ENCODE measurements at places on chromosomes 6 and 20.

- no peak for DNase-seq
Observed at GRCh38 chr6:134686071-134686470, 263.8 kb downstream of the ALDH8A1 start.

DNA sequence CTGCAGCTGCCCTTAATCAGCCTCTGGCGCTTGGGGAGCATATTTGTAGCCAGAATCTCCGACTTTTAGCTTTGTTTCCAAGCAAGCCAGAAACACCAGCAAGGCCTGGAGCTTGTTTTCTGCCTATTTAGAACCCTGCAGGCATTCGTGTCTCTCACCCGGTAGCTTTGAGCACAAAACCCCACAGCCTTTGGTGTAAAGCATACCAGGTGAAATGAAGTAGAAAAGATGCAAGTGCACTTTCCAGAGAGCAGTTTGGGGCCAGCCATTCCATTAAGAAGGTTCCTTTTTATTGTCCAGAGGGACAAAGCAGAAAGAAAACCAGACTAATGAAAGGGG, 736 bp downstream of the FAM217B start:
- no peak for DNase-seq

GRCh38 chr20:9220874-9221547, 152.1 kb downstream of the PLCB4 start:
- DNase-seq = no peak

DNA sequence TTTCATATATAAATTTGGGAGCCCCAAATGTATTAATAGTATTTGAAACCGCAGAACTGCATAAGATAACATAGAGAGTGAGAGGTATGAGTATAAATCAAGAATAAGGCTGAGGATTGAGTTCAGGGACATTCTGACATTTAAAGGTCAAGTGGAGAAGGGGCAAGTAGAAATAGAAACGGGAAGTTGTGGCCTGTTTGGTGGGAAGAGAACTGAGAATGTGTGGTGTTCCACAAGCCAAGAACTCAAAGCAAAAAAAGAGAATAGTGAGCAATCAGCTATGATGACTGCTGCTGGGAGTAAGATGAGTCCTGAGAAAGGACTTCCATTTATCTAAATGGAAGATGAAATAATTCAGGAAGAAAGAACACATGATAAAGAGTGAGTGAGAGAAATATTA, 418.4 kb downstream of the CD109 start:
- no peak for DNase-seq

GRCh38 chr6:156359912-156360311, 417.3 kb upstream of the ARID1B start:
- DNase-seq = no peak

GRCh38 chr6:7730001-7730783, 4.3 kb downstream of the BMP6 start:
- DNase-seq = no peak

DNA sequence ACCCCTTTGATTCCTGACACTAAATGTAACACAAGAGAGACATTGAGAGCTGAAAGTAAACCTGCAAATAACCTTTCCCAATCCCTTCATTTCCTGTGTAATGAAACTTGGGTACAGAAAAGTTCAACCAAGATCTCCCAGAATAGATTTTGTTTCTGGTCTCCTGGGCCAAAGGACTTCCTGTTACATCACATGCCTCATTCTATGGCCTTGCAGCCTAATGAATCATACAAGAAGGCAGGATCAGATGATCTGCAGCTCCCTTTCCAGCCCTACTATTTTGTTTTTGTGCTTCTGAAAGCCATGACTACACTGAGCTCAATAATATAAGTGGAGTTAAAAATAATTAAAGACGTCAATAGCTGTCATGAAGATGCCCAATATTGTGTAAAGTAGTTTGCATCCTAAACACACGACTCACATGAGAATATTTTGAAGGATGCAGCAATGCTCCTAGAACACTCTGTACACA, 73.4 kb upstream of the NOX3 start:
- DNase-seq = no peak

DNA sequence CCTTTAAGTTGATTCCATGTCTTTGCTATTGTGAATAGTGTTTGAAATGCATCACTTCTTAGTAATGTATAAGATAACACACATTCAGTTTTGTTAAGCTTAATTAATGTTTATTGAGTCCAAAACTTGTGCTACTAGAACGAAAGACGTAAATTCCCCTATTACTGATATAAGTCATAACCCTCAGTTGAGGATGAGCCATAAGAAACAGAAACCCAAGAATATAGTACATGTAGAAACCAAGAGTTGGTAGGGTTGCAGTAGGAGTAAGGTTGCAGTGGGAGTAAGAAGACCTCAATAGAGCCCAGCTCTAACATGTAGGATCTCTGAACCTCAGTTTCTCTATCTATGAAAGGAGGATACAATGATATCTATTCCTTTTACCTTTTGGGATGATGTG, 19.3 kb downstream of the CITED2 start:
- no peak for DNase-seq

DNA sequence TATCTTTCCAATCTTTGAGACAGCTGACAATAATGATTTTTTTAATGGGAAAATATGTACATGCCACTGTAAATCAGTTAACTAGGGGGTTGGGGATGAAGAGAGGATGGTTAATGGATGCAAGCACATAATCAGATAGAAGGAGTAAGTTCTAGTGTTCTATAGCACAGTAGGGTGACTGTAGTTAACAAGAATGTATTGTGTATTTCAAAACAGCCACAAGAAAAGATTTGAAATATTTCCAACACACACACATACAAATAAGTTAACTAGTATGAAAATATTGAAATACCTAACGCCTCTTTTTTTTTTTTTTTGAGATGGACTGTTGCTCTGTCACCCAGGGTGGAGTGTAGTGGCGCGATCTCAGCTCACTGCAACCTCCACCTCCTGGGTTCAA, 153.4 kb upstream of the SALL4 start:
- DNase-seq = no peak

- no peak for DNase-seq
Observed at GRCh38 chr20:64158346-64159285, 5.6 kb upstream of the MYT1 start.

GRCh38 chr6:56843476-56844349, 111.2 kb upstream of the BEND6 start:
- peak; percentile 74 for DNase-seq

DNA sequence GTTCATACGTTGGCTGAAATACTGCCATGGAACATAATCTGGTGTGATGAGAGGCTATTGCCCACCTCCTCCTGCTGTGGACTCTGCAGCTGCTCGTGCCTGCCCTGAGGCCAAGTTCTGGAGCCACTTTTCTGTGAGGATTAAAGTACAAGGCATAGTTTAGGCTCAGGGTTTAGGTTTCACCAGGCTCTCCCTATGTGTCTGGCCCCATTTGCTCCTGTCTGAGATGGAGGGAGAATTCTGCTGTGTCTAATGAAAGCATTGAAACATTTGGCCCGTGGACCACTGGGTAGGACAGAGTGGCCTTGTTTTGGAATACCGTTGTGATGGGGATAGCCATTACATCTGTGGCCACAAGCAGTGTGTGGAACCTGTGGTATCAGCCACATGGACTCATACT, 5.9 kb downstream of the WRNIP1 start:
- no peak for DNase-seq

DNA sequence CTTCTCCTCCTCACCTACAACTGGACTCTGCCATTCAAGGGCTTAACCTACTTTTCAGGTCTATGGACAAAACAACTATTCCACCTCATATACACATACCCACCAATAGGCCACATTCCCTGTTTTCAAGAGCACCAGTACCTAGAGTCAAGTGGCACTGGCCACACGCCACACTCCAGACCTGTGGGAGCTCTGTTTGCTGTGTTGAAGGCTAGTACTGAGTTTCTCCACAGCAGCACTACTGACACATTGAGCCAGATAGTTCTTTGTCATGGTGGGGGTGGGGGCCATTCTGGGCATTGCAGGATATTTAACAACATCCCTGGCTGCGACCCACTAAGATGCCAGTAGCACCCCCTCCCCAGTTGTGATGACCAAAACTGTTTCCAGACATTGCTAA, 84.1 kb downstream of the RALGAPA2 start:
- DNase-seq = no peak

DNA sequence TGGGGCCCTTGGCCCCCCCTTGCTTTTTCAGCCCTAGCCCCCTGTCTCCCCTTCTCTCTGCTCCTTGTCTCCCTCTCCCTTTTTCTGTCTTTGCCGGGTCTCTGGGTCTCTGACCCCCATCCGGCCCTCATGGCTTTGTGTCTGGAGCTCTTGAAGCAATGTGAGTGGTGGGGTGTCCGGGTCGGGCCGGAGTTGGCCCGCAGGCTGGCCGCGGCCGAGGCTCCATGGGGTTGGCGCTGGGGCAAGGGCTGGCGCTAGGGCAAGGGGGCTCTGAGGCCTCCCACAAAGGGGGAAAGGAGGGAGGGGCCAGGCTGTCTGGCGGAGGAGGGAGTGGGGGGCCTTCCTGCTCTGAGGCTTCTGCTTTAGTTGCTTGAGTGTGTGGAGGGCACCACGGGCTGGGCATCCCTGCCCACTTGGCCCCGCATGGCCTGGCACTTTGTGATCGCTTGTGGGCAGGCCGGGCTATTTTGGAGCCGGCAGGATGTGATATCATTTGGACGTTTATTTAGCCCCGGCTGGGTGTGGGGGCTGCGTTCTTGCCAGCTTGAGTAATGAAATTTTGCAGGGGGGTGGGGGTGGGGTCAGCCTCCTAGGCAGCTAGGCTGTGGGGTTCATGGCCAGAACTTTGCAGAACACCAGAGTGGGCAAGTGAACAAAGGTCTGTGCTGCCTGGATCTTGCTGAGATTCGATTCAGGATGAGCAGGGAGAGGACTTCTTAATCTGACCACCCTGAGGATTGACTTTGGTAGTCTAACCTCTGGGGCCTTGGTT, 78.7 kb upstream of the MYL9 start:
- DNase-seq = peak; percentile 61

GRCh38 chr20:17849901-17850683, 118.5 kb downstream of the SNX5 start:
- no peak for DNase-seq

DNA sequence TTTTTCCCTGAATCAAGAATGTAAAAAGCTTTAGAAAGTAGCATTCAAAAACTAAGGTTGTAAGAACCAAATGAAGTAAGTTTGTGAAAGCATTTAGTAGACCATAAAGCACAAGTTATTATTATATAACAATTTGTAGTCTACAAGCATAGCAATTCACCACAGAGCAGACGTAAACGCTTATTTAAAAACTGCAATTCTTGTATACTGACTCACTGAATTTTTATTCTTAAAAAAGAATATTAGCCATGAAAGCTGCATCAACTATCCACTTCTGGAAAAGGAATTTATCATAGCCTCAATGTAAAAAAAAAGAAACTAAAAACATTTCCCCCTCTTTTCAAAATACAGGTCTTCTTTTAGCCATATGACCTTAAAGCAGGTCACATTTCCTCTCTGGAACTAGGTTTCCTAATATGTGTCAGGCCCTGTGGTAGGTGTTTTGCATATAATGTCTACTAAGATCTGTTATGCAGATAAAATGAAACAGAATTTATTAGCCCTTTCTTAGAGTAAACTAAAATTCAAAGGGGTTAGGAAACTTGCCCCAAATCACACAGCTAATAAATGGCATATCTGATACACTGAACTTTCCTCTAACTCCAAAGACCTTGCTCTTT, 2.1 kb downstream of the MAP3K7 start:
- no peak for DNase-seq

DNA sequence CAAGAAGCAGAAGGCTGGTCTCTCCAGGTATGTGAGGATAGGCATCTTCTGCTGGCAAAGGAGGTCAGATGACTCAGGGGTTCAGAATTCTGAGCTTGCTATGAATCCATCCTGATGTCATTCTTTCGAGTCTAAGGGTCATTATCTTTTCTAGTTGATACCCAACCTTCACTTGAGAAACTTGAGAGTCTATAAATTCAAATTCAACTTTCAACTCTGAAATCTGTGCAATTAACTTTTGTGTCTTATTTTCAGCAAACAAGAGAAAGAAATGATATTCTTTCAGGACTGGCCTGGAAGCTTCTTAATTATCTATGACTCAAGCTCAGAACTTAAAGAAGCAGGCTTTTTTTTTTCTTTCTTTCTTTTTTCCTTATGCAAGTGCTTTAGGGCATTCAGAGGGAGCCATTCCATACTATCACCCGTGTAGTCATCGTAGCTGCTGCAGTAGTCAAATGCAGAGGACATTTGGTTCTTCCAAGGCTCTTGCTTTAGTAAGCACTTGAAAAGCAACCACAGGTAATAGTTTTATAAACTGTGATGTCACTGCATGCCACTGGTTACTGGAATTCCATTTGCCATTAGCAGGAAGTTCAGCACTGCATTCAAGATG, 93.0 kb downstream of the ADTRP start:
- DNase-seq = no peak

- DNase-seq = no peak
Observed at GRCh38 chr20:57220337-57221145, 45.9 kb downstream of the BMP7 start.

DNA sequence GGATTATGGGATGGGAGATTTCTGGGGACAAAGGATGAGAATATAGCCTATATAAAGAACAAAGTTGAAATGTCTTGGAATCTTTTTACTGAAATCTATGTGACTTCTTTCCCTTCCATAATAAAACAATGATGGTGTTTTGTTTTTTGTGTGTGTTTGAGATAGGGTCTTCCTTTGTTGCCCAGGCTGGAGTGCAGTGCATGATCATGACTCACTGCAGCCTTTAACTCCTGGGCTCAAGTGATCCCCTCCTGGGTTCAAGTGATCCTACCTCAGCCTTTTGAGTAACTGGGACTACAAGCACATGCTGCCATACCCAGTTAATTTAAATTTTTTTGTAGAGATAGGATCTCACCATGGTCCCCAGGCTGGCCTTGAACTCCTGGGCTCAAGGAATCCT, 50.9 kb downstream of the FAM217A start:
- DNase-seq = no peak

DNA sequence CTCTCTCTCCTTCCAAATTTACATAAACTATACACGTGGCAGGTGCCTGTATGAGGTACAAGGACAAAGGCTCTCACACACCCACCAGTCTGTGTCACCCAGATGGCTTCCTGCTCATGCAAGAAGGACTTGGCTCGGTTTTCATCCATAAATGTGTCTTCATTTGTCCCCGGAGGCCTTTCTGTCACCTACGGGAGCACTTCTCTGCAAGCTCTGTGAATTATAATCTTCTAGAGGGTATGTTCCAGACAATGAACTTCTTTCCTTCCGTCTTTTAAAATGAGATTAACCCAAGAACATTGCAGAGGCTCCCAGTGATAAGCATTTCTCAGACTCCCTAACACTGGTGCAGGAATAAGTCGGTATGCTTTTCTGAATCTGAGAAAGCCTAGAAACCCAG, 123.6 kb downstream of the PTPRT start:
- DNase-seq = no peak

DNA sequence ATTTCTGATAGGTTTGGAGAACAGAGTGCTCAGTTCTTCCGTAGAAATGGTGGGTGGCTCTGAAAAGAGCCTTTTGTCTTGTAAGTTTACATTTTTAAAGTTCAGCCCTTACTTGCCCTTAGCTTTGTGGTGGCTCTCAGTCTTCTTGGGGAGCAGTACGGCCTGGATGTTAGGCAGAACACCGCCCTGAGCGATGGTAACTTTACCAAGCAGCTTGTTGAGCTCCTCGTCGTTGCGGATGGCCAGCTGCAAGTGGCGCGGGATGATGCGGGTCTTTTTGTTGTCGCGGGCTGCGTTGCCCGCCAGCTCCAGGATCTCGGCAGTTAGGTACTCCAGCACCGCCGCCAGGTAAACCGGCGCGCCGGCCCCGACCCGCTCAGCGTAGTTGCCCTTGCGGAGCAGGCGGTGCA, 19.5 kb downstream of the OR2B2 start:
- DNase-seq = peak; percentile 94
